ENCODE measurements at places on chromosomes 5 and 9. TPM values are rescaled to one million over a fixed set of nuclear protein-coding genes. Genes with fewer than 3 reads are reported as not detected.

The TAS2R1 gene
- total RNA-seq, result not detected

The ECM2 gene
- total RNA-seq, result 11.3 TPM

The LCN12 gene
- 0.89 TPM for total RNA-seq

The TRPM6 gene
- total RNA-seq, result 1.9 TPM

GRCh38 chr9:126521089-126521488 lies 92.6 kb upstream of the LMX1B start:
- DNase-seq, result no peak

GRCh38 chr9:95819636-95820035 lies 55.9 kb upstream of the ERCC6L2 start:
- DNase-seq, result no peak

- DNase-seq, result no peak
Measured at GRCh38 chr9:106500171-106500570, 362.8 kb upstream of the ZNF462 start.

DNA sequence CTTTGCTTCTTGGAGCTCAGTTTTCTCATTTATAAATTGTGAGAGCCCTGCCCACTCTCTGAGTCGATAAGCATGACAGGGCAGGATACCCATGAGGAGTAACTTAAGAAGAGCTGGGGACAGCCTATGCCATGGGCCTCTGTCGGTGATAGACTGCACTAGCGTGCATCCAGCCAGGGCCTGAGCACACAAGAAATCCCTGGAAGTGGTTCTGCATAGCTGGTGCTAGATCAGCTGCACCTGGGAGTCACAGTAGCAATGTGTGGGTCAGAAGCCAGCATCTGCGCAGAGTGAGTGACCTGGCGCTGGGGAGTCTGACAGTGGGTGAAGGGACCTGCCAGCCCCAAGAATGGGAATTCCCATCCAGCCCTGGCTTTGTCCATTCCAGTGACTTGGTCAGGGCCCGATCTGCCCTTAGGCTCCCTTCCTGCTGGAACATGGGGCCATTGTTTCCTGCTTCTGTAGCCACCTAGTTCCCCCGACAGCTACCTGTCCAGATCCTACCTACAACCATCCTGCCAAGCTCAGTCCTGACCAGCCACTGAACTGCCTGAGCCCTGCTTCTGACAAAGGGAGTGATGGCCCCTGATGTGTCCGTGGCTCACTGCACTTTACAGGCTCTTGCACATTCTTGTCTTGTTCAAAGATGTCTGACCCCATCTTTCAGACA lies 35.9 kb upstream of the NANS start:
- DNase-seq, result no peak

GRCh38 chr5:35246411-35246810 lies 16.1 kb upstream of the PRLR start:
- DNase-seq, result no peak

DNA sequence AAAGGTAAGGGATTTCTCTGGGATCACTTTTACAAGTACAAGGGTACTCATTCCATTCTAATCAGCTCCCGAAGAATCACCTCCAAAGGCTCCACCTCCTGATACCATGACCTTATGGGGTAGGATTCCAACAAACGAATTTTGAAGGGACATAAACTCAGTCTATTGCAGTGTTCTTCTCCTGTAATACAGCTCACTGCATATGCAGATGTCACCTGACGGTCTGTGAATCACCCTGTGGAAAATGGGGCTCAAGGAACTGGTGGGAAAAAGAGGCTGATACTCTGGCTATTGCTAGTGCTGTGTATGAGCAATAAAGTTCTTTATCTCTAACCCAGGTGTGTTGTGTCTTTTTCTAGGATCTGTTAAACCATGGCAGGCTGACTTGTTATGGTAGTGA lies 42.4 kb upstream of the CCDC112 start:
- no peak for DNase-seq

DNA sequence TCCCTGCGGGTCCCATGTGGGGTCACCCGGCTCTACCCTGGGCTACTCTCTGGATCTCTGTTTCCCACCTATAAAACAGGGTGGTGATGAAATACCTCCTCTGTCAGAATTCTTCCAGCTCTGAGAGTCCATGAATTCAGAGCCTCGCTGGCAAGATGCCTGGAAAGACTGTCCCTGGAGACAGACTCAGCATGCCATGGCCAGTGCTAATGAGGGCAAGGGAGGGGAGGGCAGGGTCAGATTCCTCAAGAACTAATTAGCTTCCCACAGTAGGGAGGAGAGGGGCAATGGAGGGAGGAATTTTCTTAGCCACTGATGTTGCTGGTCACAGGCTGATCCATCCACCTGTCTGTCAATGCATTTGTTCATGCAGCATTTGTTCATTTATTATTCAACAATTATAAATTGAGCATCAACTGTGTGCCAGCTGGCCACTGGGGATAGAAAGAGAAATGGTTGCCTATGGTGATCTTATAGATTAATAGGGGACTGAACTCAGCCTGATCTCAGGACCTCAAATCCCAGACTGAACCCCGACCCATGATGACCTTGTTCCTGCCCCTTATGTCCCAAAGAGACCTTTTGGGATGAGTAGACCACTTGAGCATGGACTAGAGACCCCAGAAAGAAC lies 4.7 kb downstream of the SYNPO start:
- no peak for DNase-seq

DNA sequence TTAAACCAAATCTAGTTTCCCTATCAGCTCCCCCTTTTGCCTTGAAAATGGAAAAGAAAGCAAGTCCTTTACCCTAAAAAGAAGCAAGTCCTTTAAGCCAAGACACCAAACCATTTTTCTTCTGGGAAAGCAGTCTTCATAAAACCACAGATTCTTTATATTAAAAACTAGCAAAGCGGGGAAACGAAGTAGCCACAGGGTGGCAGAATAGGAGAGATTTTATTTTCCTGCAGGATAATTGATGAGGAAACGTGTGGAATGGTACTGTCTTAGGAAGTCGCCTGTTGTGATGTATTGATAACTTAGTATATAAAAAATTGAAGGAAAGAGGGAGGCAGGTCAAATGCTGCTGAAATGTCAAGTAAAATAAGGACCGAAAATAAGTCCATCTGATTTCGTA lies 41.1 kb downstream of the ZNF883 start:
- DNase-seq, result no peak

DNA sequence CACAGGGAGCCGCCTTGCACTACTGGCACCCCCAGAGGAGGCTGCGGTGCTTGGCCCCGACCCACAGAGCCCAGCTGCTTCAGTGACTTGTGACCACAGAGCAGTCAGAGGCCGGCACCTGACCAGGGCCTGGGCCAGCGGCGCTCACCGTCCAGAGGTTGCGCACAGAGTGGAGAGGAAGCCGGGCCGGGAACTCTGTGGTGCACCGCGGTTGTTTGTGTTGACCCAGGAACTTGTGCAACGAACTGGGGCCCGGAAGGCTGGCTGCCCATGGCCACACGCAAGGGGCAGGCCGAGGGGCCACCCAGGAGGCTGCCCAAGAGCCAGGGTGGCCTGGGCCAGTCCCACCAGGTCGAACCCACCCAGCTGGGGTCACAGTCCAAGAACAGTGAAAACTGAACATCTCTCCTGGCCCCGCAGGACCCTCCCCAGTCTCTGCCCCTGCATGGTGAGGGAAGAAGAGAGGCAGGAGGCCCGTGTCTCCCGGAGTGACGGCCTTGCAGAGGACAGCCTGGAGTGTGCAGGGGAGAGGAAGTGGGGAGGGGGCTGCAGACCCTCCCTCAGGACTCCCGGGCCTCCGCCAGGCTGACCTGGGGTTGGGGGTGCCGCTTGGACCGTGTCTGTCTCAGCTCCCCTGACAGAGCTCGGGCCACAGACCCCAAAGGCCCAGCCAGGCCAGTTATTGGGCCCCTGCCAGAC lies 42.8 kb upstream of the EGFL7 start:
- peak; percentile 95 for DNase-seq

GRCh38 chr5:122885891-122886290 lies 40.5 kb downstream of the SNX24 start:
- DNase-seq, result no peak

DNA sequence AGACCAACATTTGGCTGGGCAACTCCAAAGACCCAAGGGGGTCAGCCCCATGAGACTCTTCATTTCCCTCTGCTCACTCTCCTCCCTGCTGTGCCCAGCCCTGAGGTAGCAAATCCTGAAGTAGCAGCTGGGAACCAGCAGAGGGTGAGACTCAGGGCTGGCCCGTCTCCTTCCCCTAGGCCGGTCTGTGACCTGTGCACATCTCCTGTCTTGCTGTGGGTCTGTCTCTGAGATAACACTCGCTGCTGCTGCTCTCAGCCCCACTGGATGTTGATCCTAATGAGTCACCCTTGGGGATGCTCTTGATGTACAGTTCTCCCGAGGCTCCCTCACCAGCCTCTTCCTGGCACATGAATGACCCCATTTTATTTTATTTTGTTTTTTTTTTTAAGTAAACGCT lies 7.3 kb upstream of the OR2V1 start:
- DNase-seq, result no peak

DNA sequence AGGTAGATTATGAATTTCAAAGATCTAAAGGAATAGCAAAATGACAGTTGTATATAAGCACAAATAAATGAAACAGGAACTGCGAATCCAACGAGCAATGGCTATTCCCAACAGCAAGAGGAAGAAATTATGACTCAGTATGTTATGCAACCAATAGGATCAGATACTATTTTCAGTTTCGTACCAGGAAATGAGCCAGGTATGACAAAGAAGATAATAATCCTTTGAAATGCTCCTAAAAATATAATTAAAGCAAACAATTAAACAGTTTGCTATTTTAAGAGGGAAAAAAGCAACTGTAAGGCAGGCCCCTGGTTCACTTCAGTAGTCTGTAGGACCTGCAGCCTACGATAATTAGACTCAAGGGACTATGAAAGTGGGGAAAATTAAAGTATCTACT lies 58.9 kb downstream of the AUH start:
- DNase-seq, result no peak

DNA sequence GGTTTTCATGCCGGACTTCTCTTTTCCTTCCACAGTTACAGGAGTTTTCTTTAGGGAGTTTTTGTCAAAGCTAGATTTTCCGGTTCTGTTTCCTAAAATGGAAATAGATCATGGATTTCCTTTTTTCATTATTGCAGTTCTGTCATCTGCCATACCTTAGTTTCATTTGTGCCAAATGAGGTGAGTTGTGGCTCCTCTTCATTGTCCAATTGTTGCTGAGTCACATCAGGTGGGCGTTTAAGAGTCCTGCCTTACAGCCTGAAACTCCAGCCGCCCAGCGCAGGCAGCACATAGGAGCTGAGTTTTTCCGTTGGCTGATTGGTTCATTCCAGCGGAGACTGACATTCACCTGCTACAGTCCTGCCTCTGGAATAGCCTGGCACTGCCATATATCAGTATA lies 14.1 kb downstream of the SLC25A25 start:
- no peak for DNase-seq

DNA sequence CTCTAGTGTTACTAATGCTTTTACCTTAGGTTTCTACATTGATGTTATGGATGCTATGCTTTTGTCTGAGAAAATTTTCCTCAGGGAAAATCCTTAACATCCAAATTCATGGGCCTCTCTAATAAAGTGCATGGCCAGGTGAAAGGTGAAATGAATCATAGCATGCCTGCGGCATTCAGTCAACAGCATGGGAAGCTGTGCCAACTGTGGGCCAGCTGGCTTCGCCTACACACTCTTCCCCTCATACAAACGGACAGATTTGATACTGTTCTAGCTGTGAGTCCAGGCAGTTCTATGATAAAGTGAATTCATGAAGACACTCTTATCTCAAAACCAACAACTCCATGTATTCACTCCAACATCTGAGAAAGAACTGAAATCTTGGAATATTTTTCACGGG lies 374.1 kb downstream of the PLK2 start:
- no peak for DNase-seq

DNA sequence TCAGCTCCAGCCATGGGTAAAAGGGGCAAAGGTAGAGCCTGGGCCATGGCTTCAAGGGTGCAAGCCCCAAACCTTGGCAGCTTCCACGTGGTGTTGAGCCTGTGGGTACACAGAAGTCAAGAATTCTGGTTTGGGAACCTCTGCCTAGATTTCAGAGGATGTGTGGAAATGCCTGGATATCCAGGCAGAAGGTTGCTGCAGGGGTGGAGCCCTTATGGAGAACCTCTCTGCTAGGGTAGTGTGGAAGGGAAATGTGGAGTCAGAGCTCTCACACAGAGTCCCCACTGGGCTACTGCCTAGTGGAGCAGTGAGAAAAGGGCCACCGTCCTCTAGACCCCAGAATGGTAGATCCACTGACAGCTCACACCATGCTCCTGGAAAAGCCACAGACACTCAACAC lies 117.1 kb downstream of the NREP start:
- DNase-seq, result no peak

GRCh38 chr9:27384262-27385014 lies 87.5 kb upstream of the EQTN start:
- no peak for DNase-seq

DNA sequence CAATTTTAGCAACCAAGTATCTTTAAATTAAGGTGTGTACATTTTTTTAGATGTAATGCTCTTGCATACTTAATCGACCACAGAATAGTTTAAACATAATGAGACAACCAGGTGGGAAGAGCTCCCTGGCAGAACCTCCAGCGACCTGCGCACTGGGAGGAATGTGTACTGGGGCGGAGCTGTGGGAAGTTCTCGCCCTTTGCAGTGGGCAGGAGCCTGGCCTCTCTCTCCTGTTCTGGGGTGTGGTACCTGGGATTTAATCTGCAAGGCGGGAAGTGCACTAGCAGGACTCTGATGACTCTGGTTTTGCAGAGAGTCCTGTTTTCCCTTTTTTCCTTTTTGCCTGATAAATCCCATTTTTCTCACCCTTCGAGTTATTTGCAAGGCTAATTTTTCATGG lies 150.7 kb downstream of the SLC28A3 start:
- DNase-seq, result no peak

DNA sequence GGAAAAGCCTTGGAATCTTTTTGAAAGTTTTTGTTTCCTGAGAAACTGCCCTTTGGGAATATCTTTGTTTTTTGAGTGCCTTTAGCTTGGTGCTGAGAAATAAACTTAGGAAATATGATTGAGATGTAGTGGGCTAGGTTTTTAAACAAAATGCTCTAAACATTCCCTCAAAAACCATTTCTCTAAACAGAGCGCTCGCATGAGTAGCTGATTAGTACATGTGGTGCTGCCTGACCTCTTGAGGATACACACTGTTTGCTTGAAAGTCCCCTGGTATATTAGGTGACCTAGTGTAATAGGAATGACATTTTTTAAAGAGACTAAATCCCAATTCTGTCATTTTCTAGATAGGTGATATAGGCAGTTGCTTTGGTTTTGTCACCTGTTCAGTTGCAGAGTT lies 132.3 kb downstream of the ADAMTSL1 start:
- DNase-seq, result no peak

GRCh38 chr5:179378441-179379271 lies 33.4 kb upstream of the ADAMTS2 start:
- no peak for DNase-seq

- no peak for DNase-seq
Measured at GRCh38 chr9:109817846-109818472, 38.0 kb downstream of the PALM2AKAP2 start.

Data from upper lobe of left lung (tissue), 6 donors.